ENCODE measurements at places on chromosomes 3 and 15. TPM values are rescaled to one million over a fixed set of nuclear protein-coding genes. Genes with fewer than 3 reads are reported as not detected.

GRCh38 chr3:3951071-3951470, 151.8 kb downstream of the LRRN1 start:
- no peak for DNase-seq

GRCh38 chr3:32831791-32832190, 14.0 kb downstream of the TRIM71 start:
- no peak for DNase-seq

DNA sequence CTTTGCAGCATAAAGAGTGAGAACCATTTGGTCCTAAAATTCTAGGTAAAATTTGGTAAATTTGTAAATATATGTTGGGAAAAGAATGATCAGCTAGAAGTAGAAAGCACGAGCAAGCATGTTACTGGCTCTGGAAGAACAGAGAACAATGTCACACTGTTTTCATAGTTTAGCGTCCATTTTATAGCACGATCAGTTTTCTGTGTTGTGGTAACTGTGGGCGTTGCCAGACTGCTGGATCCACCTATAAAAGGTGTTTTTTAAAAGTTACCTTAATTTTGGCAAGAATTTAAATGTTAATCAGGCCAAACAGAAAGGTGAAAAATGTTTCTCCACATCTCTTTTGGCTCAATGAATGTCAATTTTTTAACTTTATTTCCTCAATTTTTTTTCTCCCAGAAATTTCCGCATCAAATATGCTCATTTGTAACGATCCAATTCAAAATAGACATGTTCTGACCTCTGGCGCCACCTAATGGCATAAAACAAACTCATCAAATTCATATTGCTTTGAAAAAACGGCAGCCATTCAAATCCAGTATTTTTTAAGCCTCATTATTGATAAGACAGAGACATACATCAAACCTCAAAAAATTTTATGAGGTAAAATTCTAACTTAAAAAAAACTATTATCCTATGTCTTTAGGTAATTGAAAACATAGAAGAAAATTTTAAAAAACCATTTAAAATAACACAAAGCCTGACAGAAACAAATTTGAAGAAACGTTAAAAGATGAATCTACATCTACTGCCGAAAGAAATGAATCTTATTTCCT, 5.5 kb upstream of the GP5 start:
- no peak for DNase-seq

DNA sequence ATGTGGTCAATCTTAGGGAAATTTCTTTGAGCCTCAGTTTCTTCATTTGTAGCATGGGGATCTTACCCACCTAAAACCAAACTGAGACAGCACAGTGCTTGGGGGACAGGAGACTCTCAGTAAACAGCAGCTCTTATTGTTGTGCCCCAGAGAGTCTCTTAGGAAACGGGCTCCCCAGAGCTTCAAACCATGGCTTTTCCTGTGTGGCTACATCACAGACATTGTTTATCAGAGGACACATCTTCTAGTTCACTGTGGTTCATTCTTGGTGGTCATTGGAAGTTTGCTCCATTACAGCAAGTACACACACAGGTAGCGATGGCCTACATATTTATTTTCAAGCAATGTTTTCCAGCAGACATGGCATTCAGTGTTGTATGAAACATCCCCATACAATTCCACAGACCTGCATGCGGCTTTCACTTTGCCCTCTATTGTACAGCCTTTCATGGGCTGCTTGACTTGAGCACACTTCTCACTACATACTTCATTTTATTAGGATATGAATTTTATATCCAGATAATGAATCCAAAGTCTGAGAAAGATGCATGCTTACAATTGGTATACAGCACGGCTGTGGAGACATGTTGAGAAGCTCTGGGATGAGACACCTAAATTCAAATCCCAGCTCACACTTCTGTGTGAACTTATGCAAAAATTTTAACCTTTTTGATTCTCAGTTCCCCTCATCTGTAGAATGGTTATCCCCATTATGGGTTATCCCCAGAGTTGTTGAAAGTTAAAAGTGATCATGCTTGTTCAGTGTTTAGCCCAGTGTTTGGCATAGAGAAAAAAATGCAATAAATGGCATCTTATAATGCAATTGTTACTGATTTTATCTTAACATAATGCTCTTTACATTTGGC, 84.8 kb upstream of the ICE2 start:
- DNase-seq: no peak

The PLSCR2 gene
- total RNA-seq: 0.54 TPM
